SK-N-SH treated with all-trans-retinoic acid at 6 μM for 48 hours (cell line): ENCODE measurements at places on chromosomes 2 and 18.

- ATAC-seq: no peak
Observed at GRCh38 chr2:233100192-233100998, 40.3 kb downstream of the INPP5D start.

- no peak for ATAC-seq
Observed at GRCh38 chr2:158973116-158973956, 4.9 kb downstream of the TANC1 start.

GRCh38 chr2:219159771-219160185, 837 bp downstream of the NHEJ1 start:
- ATAC-seq: peak; percentile 1; the same call in 1 of the 3 replicates

GRCh38 chr2:111057721-111058120, 63.0 kb upstream of the BCL2L11 start:
- ATAC-seq: no peak

- ATAC-seq: no peak
Observed at GRCh38 chr2:33213244-33213643, 263.2 kb upstream of the RASGRP3 start.

GRCh38 chr2:70084973-70085710, 2.1 kb upstream of the PCBP1 start:
- no peak for ATAC-seq

GRCh38 chr2:24792542-24792873, 683 bp downstream of the PTRHD1 start:
- ATAC-seq: no peak

DNA sequence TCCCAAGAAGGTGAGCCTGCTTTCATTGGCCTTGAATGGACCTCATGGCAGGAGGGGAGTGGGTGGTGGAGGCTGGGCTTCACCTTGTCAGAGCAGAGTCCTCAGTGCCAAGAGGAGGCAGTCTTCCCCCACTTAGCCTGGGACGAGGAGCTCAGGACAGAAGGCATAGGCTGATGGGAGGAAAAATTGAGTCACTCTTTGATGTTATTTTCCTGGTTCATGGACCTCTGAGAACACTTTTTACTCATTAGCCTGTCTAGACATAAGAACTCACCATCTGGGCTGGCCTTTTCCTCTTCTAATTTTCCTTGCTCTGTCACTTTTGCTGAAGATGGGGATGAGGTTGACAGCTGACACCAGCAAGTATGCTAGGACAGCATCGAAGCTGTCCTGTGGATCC, 225.7 kb upstream of the TNP1 start:
- ATAC-seq: no peak

DNA sequence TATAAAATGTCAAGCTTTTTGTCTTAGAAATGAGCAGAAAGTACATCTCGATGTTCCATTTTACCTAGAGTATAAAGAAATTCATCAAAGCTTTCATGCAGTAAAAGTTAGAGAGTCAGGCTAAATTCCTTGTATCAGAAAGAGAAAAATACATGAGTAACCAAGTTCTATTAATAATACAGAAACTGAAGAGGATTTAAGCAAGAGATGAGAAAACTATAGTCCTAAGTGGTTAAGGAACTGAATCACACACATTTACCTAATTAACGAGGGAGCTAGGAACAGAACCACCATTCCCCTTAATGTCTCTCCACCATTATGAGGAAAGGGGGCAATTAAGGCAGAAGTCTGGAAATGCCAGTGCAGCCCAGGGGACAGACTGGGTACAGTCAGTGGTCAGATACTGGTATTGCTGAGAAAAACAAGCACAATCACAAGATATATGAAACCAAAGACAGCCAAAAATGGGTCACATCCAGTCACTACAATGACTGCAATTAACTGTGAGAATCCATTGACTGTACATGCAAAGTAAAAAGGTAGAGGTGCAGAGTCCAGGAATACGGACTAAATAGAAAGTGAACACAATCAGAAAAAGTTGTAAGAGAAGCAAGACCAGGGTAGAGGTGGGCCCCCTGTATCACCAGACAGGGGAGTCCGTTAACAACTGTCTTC, 23.9 kb downstream of the MAP4K3 start:
- ATAC-seq: no peak

DNA sequence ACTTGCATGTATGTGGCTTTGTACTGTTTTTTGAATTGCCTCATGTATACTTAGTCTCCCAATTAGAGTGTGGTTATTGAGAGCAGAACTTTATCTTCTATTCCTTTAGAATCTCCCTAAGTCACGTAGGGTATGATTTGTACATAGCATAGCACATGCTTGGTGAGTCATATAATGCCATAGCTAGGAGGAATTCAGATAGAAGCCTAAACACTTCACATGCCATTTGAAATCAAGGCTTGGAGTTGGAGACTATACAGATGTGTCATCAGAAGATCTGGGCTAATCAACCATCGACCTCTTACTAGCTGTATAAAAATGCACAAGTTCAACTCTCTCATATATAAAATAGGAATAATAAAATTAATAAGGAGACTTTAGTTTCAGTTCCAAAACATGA, 222.6 kb upstream of the ST6GAL2 start:
- ATAC-seq: peak; percentile 97

- peak; percentile 45 for ATAC-seq
Observed at GRCh38 chr2:197869501-197870111, 65.2 kb downstream of the PLCL1 start.

GRCh38 chr2:35168351-35168750, 1187.2 kb upstream of the CRIM1 start:
- ATAC-seq: no peak

- ATAC-seq: peak; percentile 52; the same call in 2 of the 3 replicates
Observed at GRCh38 chr2:45220227-45220626, 211.0 kb upstream of the SIX2 start.

- peak; percentile 36; the same call in 1 of the 3 replicates for ATAC-seq
Observed at GRCh38 chr2:13114391-13114790, 397.7 kb downstream of the TRIB2 start.

DNA sequence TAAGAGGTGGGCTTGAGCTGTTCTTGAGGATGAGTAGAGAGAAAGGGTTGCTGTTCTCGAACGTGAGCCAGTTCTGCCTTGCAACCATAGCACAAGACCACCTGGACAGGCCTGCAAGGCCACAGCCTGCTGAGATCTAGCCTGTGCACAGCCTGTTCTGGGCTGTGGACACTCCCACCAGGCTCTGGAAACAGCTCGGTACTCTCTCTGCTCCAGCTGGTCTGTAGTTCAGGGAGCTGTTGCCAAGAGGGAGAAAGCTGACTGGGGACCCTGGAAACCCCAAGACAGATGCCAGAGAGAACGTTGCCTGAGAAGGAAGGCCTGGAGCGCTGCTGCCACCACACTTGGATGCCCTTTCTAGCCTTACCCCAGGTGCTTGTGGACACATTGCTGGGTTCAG, 69.8 kb downstream of the CTIF start:
- ATAC-seq: no peak

- no peak for ATAC-seq
Observed at GRCh38 chr2:240635121-240635997, 10.1 kb downstream of the GPR35 start.

- no peak for ATAC-seq
Observed at GRCh38 chr2:200109421-200109820, 154.0 kb downstream of the MAIP1 start.

DNA sequence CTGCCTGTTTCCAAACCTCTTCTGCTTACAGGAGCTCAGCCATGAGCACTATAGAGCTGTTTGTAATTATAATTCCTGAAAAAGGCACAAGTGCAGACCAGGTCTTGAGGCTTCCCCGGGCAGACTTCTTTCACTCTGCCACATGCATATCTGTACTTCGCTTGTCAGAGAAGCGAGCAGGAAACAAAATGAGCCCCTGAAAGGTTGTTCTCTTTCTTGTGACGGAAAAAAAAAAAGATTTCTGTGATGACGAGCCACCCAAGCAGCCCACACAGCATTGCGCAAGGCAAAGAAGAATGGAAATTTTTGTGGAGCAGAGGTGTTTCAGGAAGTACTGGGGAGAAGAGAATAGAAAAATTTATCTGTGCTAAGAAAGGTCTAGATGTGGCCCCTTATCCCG, 54.0 kb upstream of the LINC00305 start:
- ATAC-seq: no peak

DNA sequence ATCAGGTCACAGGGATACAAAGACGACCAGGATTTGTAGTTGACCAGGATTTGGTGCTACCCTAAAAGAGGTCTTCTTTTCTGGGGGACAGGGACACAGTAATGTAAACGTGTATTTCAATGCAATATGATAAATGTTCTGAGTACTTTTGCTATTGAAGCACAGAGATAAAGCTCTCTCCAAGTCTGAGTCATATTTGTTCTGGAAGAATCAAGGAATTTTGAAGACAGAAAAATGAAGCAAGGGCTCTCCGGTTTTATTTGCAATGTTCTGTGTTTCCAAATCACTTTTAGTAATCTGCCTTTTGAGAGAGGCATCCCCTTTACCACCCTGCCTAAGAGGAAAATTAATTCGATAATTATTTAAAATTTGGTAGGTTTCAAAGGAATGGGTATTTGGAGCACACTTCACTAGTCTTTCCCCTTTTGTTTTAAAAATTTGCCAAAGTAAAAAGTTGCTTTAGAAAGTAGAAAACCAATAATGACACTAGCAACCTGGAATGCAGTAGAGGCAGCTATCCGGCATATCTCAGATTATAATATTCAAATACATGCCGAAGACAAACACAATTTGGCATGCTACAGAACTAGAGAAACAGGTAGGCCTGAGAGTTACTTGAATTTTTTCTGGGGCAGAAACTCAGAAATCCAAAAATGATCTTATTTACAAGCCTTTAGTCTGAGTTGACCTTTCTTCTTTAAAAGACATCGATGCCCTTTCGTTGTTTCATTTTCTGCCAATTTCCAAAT, 82.7 kb downstream of the MREG start:
- ATAC-seq: peak; percentile 40

DNA sequence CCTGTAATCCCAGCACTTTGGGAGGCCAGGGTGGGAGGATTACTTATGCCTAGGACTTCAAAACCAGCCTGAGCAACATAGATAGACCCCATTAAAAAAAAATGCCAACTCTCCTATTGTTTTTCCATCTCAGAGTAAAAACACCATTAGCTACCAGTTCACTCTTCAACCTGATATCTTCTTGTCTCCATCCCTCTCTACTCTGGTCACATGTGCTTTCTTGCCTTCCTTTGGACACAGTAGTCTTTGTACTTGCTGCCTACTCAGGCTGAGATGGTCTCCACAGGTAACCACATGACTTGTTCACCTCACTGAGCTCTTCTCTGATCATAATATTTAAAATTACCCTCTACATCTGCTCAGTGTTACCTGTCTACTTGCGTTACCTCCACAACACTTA, 5.0 kb downstream of the MALT1 start:
- ATAC-seq: no peak

DNA sequence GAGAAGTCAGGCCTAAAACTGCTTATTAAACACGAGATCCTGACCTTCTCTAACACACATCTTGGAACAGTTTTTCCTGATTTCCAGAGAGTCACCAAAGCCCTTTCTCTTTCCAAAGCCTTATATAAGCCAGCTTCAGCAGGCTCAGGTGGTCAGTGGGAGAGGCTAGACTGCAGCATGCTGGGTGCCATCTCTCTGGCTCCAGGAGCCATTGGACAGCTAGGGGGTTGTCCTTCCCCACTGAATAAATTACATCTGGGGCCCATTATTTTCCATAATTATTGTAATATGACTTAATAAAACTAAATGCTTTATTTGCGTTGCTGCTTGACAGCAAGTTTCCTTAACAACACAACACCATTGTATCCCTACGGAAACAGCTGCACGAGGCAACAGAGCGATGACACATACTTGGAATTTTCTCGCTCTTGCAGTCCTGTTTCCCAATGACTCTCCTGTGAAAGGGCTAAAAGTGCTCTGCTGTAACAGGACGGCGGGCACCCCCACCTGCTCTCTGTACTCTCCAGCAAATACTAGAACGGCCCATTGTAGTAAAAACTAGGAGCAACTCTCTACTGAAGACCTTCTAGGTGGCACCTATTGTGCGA, 160.6 kb downstream of the RNF144A start:
- no peak; the same call in 2 of the 3 replicates for ATAC-seq

GRCh38 chr2:178865999-178866398, 58.8 kb upstream of the TTN start:
- ATAC-seq: no peak

DNA sequence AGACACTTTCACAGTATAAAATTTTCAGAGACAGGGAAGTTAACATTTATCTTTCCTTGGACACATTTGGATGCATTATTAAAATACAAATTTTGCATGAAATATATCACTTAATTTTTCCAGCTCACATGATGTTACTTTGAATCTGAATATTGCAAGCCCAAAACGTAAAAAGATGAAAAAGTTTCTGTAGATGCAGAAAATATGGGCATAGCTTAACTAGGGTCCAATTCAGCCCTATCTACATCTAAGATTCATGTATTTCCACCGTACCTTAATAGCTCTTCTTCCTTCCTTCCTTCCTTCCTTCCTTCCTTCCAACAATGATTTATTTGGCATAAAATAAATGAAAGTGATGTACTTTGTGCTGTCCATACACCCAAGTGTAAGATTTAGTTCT, 1084.6 kb upstream of the TMEFF2 start:
- ATAC-seq: no peak

- no peak for ATAC-seq
Observed at GRCh38 chr2:188256420-188256819, 35.3 kb upstream of the GULP1 start.

DNA sequence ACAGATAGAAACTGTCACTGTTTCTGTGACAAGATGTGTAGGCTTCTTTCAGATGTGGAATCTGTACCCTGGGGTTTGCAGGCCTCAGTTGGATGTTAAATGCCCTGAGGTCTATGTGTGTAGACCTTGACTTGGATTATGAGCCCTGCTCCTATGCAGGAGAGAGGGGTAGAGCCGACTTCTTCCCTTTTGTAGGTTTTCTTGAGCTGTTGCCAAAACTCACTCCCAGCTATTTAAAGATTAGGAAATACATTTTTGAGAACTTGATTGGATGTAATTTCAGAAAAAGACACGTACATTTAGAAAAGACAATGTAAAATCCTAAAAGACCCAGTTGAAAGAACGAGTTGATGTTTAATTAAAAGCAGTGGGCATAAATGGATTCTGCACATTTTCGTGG, 374.8 kb downstream of the SLC4A3 start:
- peak; percentile 12; the same call in 1 of the 3 replicates for ATAC-seq

DNA sequence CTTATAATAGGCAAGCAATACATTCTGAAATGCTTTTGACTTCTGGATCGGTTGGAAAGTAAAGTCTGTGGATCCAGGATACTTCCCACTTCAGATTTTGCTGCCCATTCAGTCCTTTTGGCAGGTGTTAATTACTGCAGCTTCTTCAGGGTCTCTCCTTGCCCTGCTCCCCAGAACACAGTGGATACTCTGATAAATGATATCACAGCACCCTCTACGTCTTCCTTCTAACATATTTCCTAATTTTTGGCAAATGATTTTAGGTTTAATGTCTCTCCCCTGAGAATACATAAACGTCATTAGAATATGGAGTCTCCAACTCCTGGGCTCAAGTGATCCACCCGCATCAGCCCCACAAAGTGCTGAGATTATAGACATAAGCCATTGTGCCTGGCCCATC, 249.8 kb downstream of the NYAP2 start:
- no peak for ATAC-seq

DNA sequence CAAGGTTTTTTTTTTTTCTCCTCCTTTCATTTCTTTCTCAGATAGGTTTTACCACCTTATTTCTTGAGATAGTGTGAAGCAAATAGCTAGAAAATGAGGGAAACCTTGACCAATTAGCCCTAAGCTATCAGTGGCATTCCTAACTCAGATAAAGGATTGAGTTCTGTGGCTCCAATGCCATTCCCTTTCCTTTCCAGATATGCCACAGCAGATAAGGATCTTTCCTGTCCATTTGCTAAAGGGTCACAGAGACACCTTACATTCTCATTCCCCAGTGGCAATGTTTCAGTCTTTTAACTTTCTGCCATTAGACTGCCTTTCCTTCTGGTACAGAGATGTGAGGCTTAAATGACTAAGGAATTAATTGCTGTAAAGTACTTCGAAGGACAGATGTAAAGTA, 81.7 kb downstream of the MGAT5 start:
- ATAC-seq: no peak
